ENCODE measurements at places on chromosomes 6 and 20. TPM values are rescaled to one million over a fixed set of nuclear protein-coding genes. Genes with fewer than 3 reads are reported as not detected.

GRCh38 chr6:903761-904160 lies 210.8 kb upstream of the EXOC2 start:
- no peak overlapping the region for H3K4me3 ChIP-seq
- peaks cover 3% of the 10 kb centered on the region for H3K27me3 ChIP-seq
- no peak for DNase-seq
- H3K27ac ChIP-seq: no peak overlapping the region

DNA sequence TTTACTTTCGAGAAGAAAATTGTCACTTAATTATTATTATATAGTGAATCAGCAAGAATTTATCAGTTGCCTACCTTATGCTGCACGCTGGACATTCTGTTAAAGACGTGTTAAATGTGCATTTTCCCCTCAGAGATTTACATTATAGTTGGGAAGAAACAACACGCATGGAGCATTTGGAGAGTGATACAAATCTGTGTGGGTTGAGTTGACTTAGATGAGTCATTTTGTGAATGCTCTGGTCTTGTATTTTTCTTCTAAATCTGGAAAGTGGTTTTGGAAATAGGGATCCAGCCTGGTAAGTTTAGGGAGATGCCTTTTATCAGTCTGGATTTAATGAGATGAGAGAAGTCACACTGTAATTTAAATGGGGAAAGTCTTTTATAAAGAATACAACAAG lies 24.0 kb upstream of the SMIM26 start:
- no peaks in the 10 kb centered on the region for H3K27me3 ChIP-seq
- H3K27ac ChIP-seq: no peak overlapping the region
- H3K36me3 ChIP-seq: peaks cover 21% of the 10 kb centered on the region
- no peak for DNase-seq
- no peak overlapping the region for H3K4me3 ChIP-seq

Gene ITPR3
- total RNA-seq: 86.3 TPM

Gene ULBP1
- total RNA-seq: 0.72 TPM

GRCh38 chr6:163389354-163389753 lies 25.2 kb upstream of the QKI start:
- H3K4me1 ChIP-seq: no peaks in the 10 kb centered on the region
- H3K36me3 ChIP-seq: no peaks in the 10 kb centered on the region
- H3K27ac ChIP-seq: no peak overlapping the region
- H3K4me3 ChIP-seq: no peak overlapping the region
- H3K27me3 ChIP-seq: no peaks in the 10 kb centered on the region

GRCh38 chr6:136095986-136096385 lies 154.1 kb downstream of the MTFR2 start:
- peak overlapping the region; percentile 0 for H3K27ac ChIP-seq
- H3K36me3 ChIP-seq: no peaks in the 10 kb centered on the region
- no peak overlapping the region for H3K4me3 ChIP-seq
- H3K4me1 ChIP-seq: no peaks in the 10 kb centered on the region

- no peaks in the 10 kb centered on the region for H3K36me3 ChIP-seq
- no peak overlapping the region for H3K4me3 ChIP-seq
- no peaks in the 10 kb centered on the region for H3K27me3 ChIP-seq
- H3K4me1 ChIP-seq: no peaks in the 10 kb centered on the region
- DNase-seq: no peak
These were observed 121.4 kb downstream of the TBXT start for GRCh38 chr6:166046226-166046625.

GRCh38 chr6:7216941-7217621 lies 95.9 kb downstream of the SSR1 start:
- H3K27me3 ChIP-seq: no peaks in the 10 kb centered on the region
- peaks cover 2% of the 10 kb centered on the region for H3K36me3 ChIP-seq
- DNase-seq: peak; percentile 79

- H3K4me3 ChIP-seq: no peak overlapping the region
- H3K27me3 ChIP-seq: no peaks in the 10 kb centered on the region
- peak; percentile 62 for DNase-seq
- H3K4me1 ChIP-seq: peaks cover 2% of the 10 kb centered on the region
These were observed 102.2 kb upstream of the AKAP12 start for GRCh38 chr6:151137542-151137941.

Gene LTB
- total RNA-seq: 18.5 TPM

DNA sequence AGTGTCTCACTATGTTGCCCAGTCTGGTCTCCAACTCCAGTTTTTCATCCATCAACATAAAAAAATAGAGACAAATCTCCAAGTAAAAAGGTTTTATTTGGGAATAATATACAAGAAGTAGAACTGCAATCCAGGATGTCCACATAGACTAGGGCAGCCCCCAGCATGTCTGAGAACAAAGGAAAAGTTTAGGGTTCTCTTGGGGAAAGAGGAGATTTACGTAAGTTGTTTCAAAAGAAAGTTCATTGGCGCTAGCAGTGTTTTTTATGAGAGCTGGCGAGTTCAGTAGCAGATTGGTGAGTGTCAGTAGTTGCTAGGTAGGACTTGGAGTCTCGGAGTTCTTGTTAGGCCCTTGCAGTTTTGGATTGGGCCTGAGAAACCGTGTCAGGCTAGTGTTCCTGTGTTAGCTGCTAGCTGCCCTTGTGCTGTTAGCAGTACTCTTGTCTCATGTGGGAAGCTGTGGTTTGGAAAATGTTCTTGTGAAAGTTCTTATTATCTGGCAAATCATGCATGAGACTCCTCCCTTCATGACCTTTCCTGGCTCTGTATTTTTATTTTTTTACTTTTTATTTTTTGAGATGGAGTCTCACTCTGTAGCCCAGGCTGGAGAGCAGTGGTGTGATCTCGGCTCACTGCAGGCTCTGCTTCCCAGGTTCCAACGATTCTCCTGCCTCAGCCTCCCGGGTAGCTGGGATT lies 24.7 kb downstream of the TTLL9 start:
- H3K4me3 ChIP-seq: no peak overlapping the region
- DNase-seq: peak; percentile 58
- H3K36me3 ChIP-seq: no peaks in the 10 kb centered on the region
- peak overlapping the region; percentile 65 for H3K27ac ChIP-seq
- H3K4me1 ChIP-seq: no peaks in the 10 kb centered on the region

- no peaks in the 10 kb centered on the region for H3K4me1 ChIP-seq
- H3K27ac ChIP-seq: no peak overlapping the region
- H3K4me3 ChIP-seq: no peak overlapping the region
- peak; percentile 88 for DNase-seq
- H3K36me3 ChIP-seq: no peaks in the 10 kb centered on the region
These were observed 39.9 kb downstream of the SLC52A3 start for GRCh38 chr20:728256-728944.

DNA sequence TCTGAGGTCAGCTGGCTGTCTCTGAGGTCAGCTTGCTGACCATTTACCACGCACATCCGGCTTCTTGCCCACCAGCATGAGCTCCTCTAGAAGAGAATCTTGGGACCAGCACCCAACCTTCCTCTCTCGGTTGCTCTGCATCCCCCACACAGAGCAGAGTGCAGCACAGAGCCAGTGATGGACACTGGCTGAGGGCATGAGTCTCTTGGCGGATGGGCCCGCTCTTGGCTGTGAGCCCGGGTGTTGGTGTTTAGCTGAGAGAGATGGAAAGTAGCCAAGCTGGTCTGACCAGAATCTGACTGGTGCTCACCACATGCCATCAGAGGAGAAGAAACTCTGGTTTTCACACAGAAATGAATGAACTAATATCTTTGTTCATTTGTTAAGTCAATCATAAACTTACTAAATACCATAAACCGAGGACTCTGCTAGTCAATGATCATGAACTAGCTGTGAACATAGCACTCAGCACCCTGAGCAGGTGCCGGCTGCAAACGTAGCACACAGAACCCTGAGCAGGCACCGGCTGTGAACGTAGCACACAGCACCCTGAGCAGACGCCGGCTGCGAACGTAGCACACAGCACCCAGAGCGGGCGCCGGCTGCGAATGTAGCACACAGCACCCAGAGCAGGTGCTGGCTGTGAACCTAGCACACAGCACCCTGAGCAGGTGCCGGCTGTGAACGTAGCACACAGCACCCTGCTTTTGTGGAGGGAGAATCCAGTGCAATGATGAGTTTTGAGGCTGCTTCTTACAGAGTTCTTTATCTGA lies 10.4 kb upstream of the THBS2 start:
- no peak overlapping the region for H3K27ac ChIP-seq
- no peak for DNase-seq
- no peaks in the 10 kb centered on the region for H3K36me3 ChIP-seq
- H3K4me3 ChIP-seq: no peak overlapping the region

DNA sequence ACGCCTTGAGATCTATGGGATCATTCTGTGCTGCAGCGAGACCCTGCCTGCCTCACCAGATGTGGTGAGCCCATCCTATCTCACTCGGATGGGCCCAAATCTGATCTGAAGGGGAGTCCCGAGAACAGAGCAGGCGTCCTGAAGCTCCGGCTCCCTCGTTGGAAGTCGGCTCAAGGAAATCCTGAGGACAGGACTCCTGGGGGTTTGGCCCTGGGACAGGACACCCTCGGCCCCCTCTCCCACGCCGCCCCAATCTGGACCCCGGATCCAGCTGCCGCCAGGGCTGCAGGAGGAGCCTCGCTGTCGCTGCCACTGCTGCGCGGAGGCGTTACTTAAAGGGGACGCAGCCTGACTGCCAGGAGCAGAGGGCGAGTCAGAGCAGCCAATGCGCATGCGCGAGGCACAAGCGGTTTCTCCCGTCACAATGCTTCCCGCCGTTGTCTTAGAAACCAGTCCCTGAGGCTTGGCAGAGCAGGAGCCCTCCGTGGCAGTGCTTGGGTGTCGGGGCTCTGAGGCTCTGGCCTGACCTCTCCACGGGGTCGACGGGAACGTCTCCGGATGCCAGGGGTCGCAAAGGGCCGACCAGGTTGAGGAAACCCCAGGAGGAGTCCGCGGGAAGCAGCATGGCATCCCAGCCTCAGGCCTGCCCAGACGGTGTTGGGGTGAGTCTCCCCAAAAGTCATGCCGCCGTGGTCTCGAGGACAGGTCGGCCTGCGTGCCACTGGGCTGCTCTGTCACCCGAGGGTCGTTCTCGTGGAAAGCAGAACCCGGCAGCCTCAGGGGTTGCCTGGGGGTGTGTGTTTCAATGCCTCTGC lies 1567.8 kb upstream of the DEFB115 start:
- H3K27ac ChIP-seq: no peak overlapping the region
- no peak for DNase-seq
- no peak overlapping the region for H3K4me3 ChIP-seq
- no peaks in the 10 kb centered on the region for H3K36me3 ChIP-seq
- H3K27me3 ChIP-seq: no peaks in the 10 kb centered on the region
- no peaks in the 10 kb centered on the region for H3K4me1 ChIP-seq

Gene EDN1
- 16.6 TPM for total RNA-seq

DNA sequence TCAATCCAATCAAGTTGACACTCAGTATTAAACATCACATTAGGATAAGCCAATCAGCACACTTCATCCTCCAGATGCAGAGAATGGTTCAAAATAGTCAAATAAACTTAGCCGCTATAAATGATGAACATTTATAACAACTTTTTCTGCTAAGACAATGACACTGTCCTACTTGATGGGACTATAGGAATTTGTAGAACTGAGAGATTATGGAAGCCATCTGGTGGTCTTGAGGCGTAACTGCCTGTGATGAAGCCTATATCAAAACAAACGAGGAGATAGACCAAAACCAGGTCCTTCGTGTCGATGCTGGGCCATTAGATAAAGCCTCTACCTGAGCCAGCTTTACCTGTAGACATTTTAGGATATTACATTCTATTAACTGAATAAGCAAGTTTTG lies 631.1 kb downstream of the COL12A1 start:
- H3K4me3 ChIP-seq: no peak overlapping the region
- no peaks in the 10 kb centered on the region for H3K4me1 ChIP-seq
- DNase-seq: no peak
- no peaks in the 10 kb centered on the region for H3K36me3 ChIP-seq

Gene GPR31
- total RNA-seq: 0.16 TPM

Gene DSP
- 96.2 TPM for total RNA-seq

DNA sequence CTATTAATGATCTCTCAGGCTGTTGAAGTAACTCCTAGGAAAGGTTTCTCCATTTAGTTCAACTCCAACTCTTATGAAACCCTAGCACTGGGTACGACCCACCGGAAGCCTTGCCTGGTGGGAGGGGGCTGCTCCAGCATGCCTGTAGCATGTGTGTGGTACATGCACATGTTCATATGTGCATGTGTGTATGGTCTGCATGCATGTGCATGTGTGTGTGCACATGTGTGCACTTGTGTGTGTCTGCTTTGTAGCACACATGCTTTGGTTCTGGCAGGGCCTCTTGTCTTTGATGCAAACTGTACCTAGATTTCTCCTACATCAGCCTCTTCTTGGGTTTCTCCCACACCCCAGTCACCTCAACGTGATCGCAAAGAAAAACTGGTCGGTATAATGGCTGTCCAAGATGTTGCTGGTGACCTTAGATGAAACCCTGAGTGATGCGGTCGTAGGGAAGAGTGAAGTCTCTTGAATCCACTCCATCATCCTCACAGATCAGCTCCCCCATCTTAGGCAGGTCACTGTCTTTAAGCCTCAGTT lies 193.5 kb downstream of the MYLK4 start:
- no peaks in the 10 kb centered on the region for H3K36me3 ChIP-seq
- peaks cover 13% of the 10 kb centered on the region for H3K4me1 ChIP-seq
- no peaks in the 10 kb centered on the region for H3K27me3 ChIP-seq
- no peak for DNase-seq
- H3K27ac ChIP-seq: no peak overlapping the region
- no peak overlapping the region for H3K4me3 ChIP-seq

- H3K4me3 ChIP-seq: no peak overlapping the region
- H3K27me3 ChIP-seq: no peaks in the 10 kb centered on the region
- H3K36me3 ChIP-seq: no peaks in the 10 kb centered on the region
- H3K27ac ChIP-seq: no peak overlapping the region
These were observed 28.7 kb downstream of the MYB start for GRCh38 chr6:135209803-135210202.

DNA sequence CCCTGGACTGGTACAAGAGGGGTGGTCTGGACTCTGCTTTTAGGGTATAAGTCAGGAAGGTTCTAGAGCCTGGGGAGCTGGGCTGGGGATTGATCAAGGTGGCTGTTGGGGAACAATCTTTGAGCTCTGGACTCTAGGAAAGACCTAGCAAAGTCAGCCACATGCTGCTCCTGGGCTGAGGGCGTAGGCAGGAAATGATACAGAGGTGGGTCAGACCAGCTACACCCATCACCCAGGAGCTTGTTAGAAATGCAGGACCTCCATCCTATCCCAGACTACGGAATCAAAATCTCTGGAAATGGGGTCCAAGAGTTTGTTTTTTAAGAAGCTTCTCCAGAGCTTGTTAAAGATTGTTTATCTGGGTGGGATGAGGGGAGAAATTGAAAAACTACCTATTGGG lies 9.4 kb downstream of the ADTRP start:
- no peak for DNase-seq
- H3K4me3 ChIP-seq: no peak overlapping the region
- H3K27ac ChIP-seq: no peak overlapping the region
- H3K27me3 ChIP-seq: no peaks in the 10 kb centered on the region
- H3K36me3 ChIP-seq: no peaks in the 10 kb centered on the region
